ENCODE measurements at places on chromosomes 4 and X. TPM values are rescaled to one million over a fixed set of nuclear protein-coding genes. Genes with fewer than 3 reads are reported as not detected.

The HELT gene
- polyA plus RNA-seq: not detected

The CLIC2 gene
- polyA plus RNA-seq: 1.1 TPM

The VCX3B gene
- polyA plus RNA-seq: not detected

The AKAP4 gene
- polyA plus RNA-seq: not detected

The HAND2 gene
- not detected for polyA plus RNA-seq

The VSIG4 gene
- not detected for polyA plus RNA-seq

The EGFL6 gene
- not detected for polyA plus RNA-seq

The SPATA4 gene
- 4.7 TPM for polyA plus RNA-seq

The ZCCHC18 gene
- 4.3 TPM for polyA plus RNA-seq

The FBXW7 gene
- 121 TPM for polyA plus RNA-seq

The ADAMTS3 gene
- polyA plus RNA-seq: not detected

The DCAF16 gene
- 15.5 TPM for polyA plus RNA-seq

The FAM184B gene
- polyA plus RNA-seq: 3.1 TPM

The RAB33A gene
- polyA plus RNA-seq: 40.4 TPM

The BEND2 gene
- not detected for polyA plus RNA-seq

The SPATA18 gene
- not detected for polyA plus RNA-seq

The NPY5R gene
- not detected for polyA plus RNA-seq

The CYSLTR1 gene
- polyA plus RNA-seq: 1.1 TPM

The ELOVL6 gene
- polyA plus RNA-seq: 70.1 TPM

The VEGFD gene
- not detected for polyA plus RNA-seq

The XK gene
- 8.1 TPM for polyA plus RNA-seq

The MAP3K15 gene
- polyA plus RNA-seq: not detected

The MAGEB17 gene
- polyA plus RNA-seq: not detected

The ZCCHC12 gene
- polyA plus RNA-seq: 1.1 TPM

The STK32B gene
- polyA plus RNA-seq: 0.45 TPM

The CFAP99 gene
- 0.32 TPM for polyA plus RNA-seq

The DCAF8L2 gene
- polyA plus RNA-seq: not detected

The SERTM2 gene
- not detected for polyA plus RNA-seq

The MAGEA2 gene
- polyA plus RNA-seq: not detected

The TKTL2 gene
- polyA plus RNA-seq: not detected

The XKRX gene
- not detected for polyA plus RNA-seq

The ANK2 gene
- 541 TPM for polyA plus RNA-seq

The MAGEA4 gene
- not detected for polyA plus RNA-seq

The TRIM60 gene
- not detected for polyA plus RNA-seq

The DCAF12L2 gene
- polyA plus RNA-seq: not detected

The STARD8 gene
- 0.06 TPM for polyA plus RNA-seq
